Eye (tissue), 1 donor: ENCODE measurements at places on chromosomes 5 and 9.

DNA sequence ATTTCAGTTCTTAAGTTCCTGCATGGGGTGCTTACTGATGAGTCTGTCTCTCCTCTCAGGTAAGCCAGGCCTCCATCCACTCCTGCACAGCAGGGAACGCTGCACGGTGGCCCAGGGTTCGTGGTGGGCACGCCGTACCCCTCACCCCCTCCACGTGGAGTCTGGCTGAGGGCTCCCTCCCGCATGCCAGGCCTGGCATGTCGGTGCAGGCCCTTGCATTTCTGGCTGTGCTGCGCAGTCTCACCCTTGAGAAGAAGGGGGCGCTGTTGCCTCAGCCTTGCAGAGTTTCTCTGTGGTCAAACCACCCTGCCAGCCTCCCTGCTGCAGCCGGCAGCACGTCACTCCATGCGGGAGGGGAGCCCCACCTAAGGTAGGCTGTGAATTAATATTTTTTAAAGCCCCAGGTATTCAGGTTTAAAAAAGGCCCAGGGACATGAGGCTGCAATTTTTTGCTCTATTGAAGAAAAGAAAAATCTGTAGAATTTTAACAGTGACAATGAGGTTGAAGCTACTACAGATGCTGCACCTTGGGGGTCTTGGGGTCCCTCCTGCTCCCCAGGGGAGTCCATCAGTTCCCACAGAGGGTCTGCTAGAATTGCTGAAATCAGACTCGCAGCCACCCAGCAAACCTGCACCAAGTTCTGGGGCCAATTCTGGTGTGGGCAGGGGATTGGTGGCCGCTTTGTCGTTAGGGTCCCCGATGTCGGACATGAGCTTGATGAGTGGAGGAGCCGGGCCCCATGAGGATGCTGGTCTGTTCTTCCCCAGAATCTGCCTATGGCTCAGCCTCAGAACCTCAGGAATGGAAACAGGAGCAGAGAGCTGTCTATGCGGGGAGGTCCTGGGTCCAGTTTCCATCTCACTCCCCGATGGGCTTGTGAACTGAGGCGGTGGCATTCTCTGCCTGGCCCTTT lies 52.6 kb downstream of the TENT4A start:
- DNase-seq = peak; percentile 87

- no peak for DNase-seq
Observed at GRCh38 chr9:133037775-133038515, 7.1 kb downstream of the GTF3C5 start.

GRCh38 chr5:40034441-40034840 lies 609.7 kb upstream of the DAB2 start:
- DNase-seq = no peak

DNA sequence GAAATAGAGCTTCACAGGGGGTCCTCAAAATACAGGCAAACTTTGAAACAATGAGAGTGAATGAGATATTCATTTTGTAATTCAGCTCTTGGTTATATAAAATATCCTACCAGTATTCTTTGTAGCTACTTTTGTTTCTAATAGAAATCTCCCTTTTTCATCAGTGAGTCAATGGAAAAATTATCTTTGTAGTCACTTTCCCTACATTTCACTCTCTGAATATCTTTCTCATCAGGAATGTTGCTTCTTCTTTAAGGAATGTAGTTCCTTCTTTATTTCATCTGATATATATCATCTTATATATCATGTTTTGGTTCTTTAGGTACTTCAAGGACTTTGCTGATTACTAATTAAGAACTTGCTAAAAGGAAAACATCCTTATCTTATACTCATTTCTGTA lies 280.3 kb upstream of the NUDT12 start:
- no peak for DNase-seq

DNA sequence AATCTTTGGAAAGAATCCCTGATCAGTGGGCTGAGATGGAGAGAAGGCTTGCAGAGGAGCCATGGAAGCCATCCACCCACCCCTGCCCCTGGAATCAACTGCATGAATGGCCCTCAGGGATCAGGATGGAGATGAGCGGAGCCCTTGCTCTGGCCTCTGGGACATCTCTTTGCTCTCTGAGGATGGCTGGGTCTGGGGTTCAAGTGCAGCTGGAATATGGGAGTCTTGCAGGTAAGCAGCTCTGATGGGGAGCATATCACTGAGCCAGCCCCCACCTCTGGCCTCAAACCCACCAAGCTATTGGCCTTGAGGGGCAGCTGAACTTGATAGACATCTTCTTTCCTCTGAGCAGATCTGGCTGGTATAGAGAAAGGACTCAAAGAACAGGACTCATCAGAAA lies 76.1 kb downstream of the C5orf15 start:
- DNase-seq = no peak

DNA sequence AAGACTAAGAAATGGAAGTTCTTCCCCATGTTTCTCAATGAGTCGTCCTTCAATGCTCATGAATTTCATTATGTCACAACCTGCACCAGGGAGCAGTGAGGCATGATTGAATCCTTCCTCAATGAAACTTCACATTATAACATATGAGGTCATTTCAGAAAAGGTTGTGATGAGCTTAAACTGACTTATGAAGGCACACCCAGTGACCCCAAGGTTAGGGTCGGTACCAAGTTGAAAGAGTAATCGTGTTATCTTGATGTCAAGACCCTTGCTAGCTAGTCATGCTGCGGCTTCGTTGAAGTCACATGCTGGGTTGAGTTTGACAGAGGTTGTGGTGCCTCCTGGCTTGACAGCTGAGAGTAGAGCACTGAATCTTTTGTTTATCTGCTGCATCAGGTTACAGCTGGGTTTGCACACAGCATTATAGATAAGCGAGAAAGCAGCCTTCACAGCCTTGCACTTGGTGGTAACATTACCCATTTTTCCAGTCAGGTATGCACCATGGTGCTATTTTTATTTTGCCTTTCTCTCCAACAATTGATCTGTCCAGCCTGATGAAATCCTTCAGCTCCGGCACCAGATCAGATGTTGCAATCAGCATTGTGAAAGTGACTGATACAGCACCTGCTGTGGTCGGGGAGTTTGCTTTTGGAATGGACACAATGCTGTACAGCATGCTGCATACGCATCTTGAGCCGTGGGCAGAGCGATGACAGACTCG lies 133.2 kb downstream of the ERCC6L2 start:
- DNase-seq = peak; percentile 17

DNA sequence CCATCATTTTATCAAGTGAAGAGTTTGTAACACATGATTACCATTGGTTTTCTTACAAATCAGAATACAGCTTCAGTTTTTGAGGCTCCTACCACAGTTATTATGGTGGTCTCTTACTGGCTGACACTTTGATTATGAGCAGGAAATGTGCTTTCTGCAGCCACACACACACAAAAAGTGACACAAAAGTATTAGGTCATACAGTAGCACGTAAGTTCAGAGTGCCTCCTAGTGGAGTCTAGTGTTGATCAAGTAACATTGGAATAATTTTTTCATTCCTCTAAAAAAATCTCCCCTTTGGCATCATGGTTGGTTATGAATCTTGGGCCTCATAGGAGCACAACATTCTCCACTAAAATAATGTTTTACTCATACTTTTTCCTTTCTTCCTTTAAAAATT lies 37.6 kb downstream of the PAM start:
- no peak for DNase-seq
